ENCODE measurements at places on chromosomes 1 and 21. TPM values are rescaled to one million over a fixed set of nuclear protein-coding genes. Genes with fewer than 3 reads are reported as not detected.

Gene PROX1
- 9.1 TPM for polyA plus RNA-seq

Gene CLCA1
- polyA plus RNA-seq: not detected

DNA sequence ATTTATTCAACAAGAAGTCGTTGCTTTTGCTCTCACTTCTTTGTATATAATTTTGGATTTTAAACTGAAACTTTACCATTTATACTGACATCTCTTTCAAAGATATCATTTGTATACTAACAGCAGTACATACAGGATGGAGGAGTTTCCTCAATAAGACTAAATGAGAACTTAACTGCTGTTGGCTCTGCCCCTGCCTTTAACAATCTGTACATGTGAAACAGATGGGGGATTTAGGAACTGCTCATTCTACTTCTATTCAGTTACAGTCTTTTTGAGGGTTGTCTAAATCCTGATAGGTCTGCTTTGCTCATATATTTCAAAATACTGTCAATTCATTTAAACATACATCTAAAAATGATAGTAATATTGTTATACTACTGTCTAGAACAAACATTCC is 663.2 kb downstream of the ADGRL2 start:
- no peak for DNase-seq

DNA sequence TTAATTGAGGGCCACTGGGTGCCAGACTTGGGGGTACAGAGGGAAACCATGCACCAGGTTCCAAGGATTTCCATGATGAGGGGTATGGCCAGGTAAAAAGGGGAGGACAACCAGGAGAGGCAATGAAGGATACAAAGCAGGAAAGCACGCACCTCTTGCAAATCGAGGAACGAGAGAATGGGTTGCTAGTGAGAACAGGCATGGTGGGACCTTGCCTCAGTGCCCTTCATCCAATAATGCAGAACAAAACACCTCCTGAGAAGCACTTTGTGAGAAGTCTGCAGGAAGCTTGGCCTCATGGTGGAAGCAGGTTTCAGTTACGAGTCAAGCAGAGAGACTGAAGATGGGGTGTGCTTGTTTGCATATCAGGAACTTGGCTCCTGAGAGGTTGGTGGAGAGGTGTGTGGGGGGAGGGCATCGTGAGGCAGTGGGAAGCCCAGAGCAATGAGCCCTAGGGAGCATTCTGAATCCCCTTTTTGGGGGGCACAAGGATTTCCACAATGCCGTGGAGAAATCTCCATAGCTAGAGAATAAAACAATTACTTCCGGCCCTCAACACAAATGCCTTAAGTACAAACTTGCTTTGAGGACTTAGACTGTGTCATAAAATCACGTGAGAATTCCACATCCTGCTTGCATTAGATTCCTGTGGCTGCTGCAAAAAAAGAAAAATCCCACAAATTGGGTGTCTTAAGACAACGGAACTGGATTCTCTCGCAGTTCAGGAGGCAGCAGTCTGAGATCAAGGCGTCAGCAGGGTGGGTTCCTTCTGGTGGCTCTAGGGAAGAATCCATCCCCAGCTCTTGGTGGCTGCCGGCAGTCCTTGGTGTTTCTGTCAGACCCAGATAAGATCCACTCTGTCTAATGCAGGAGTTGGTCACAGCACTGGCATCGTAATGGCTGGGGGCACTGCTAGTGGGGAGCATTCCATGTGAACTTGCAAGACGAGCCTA is 54.9 kb upstream of the BACE2 start:
- DNase-seq: no peak

DNA sequence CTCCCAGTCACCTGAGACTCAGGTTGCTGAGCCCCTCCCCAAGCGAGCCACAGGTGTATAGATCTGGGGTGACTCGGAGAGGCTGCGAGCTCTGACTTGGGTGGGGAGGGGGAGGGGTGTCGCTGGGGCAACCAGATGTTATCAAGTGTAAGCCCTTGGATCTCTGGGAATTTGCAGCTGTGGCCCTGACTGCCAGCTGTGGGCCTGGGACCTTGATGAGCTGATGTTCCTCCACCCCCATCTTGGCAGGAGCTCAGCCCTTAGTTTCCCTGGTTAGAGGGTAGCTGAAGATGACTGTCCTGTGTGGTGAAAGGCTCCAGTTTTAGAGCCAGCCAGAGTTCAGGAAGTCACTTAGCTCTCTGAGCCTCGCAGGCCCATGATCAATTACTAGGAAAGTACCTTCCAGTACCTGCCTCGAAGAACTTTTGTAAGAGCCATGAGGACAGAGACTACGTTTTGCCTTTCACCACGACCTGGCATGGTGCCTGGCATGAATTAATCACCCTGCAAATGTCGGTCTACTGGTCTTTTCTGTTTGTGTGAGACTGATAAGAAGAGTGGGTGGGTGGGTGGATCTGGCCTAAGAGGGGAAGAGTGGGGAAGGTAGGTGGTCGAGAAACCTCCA is 55.8 kb downstream of the YARS1 start:
- DNase-seq: no peak

DNA sequence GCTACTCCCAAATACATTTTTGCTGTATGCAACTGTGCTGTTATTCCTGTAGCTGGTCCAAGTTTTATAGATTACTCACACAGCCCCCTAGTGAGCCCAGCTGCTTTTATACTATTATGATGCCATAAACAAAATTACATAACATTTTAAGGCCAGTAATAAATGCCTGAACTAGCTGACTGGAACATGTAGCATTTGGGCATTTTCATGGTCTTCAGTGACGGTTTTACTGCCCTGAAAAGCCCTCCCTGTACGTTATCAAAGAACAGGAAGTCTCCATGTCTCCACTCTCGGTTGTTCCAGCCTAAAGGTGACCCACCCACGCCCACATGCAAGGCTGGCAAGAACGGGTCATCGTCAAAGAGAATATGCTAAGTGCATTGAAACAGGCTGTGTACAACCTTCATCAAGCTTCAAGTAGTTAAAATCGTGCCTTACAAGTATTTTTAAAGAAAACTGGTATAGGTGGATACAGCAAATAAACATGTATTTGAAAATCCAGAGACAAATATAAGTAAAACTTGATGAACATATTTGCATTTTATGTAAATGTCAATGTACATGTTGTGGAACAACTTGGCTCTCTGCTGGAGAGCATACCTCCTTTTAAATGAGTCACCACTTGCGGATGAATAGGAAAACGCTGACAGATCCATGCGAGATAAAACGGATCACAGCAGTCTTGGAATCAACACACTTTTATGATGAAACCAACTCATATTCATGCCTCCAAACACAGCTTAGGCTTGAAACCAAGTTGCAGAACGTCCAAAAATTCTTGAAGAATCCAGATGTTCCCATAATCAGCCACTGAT is 520.5 kb downstream of the SMYD3 start:
- peak; percentile 59 for DNase-seq

DNA sequence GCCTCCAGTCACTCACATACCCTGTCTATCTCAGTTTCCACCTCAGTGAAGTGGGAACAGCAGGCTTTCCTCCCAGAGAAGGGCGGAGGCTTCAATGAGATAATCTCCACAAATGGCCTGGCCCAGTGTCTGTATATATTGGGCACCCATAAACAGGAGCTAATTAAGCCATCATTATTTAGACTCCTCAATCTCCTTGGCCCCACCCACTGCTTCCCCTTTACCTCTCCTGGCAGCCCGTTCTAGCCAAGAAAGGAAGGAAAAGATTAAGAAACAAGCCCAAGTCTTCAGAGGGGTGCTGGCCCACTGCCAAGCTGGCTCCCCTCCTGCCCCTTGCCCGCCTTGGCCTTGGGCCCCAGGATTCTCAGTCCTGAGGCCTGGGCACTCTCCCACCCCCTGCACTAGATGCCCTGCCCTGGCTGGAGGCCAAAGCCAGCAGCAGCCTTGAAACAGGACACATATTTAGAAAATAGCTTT is 15.9 kb upstream of the EPB41 start:
- no peak for DNase-seq

DNA sequence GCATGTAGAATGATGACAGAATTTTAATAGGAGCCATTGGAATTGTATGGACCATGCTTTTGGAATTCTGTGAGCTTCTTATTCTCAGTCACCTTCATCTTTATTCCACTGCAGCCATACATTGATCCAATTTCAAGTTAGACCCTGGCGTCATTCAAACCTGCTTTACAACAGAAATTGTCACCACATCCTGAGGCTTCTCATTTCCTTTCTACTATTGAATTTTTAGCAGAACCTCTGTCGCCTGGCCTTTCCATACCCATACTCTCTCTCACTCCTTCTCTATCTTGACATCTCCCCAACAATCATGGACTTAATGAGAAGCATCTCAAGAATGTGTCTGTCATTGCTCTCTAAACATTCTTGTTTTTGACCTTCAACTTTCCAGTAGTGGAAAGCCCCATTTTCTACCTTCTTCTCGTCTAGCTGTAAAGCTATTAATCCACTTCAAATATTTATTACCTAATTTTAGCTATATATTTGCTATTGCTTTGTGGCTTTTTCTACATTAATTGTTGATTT is 74.1 kb downstream of the CRB1 start:
- DNase-seq: no peak

Data from left renal pelvis (tissue), 4 donors.